ENCODE measurements at places on chromosomes 7 and 10. TPM values are rescaled to one million over a fixed set of nuclear protein-coding genes. Genes with fewer than 3 reads are reported as not detected.
A peak's percentile ranks its signal among the peaks of the same experiment; 100 is the strongest.

- no peak overlapping the region for H3K27ac ChIP-seq
- no peak for DNase-seq
- H3K27me3 ChIP-seq: no peaks in the 10 kb centered on the region
- H3K4me3 ChIP-seq: no peak overlapping the region
- no peaks in the 10 kb centered on the region for H3K36me3 ChIP-seq
- H3K4me1 ChIP-seq: peaks cover 14% of the 10 kb centered on the region
Observed at GRCh38 chr10:31340343-31340742, 21.3 kb downstream of the ZEB1 start.

GRCh38 chr10:67808704-67809103 lies 29.3 kb downstream of the DNAJC12 start:
- no peak overlapping the region for H3K27ac ChIP-seq
- H3K36me3 ChIP-seq: peaks cover 14% of the 10 kb centered on the region
- H3K4me1 ChIP-seq: peaks cover 3% of the 10 kb centered on the region
- H3K27me3 ChIP-seq: no peaks in the 10 kb centered on the region
- no peak overlapping the region for H3K4me3 ChIP-seq
- DNase-seq: no peak

DNA sequence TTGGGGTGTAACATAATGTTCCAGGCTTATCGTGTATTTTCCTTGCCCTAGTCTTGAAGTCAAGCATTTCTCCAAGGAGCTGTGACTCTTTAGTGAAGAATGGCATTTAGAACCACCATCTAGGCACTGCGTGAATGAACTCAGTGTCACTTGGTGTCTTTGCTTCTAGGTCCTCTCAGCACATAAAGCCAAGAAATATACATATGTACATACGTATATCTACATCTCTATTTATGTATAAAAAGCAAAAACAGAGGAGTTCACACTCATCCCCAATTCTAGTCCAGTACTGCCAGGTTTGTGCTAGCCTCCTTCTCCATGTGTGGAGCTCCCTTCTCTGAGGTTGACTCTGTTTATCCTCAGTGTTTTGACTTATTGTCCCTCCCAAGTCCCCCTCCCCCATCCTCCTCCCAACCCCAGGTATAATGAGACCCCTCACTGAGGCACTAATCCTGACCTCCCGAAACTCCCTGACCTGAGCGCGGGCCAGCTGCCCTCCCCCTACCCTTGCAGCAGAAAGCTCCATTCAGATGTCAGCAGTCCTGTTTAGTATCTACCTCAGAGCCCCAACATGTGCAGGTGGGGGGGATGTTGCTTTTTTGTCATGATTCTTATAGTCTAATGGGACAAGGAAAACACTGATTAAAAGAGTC lies 61.5 kb downstream of the GDI2 start:
- H3K4me1 ChIP-seq: peaks cover 11% of the 10 kb centered on the region
- H3K4me3 ChIP-seq: no peak overlapping the region
- H3K27ac ChIP-seq: no peak overlapping the region
- no peak for DNase-seq

DNA sequence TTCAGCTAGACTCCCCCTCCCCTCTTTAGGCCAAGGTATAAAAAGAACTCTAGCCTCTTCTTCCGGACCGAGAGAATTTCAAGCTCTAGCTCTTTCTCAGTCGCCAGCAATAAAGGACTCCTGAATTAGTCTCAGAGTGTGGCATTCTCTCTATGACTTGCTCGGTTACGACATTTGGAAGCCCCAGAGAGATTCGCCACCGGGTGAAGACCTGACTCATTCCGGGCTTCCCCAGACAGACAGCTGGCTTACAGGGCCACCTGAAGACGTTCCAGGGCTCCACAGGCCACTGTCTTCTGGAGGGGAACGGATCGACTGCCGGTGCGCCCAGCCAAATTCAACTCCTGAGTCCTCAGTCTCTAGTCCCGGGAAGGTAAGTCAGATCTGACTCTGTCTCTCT lies at the start of gene AKR1B15:
AKR1B15 (plus strand) TSS at position 234 of the 400 bp plus-strand sequence. CDS start 15,510 bp downstream, outside the sequence.
- no peak within 1 kb of the TSS for H3K27ac ChIP-seq
- H3K4me3 ChIP-seq: no peak within 1 kb of the TSS
- peaks cover 5% of the 10 kb centered on the region for H3K4me1 ChIP-seq
- DNase-seq: no peak
- H3K36me3 ChIP-seq: no peaks in the 10 kb centered on the region

- H3K4me1 ChIP-seq: peaks cover 5% of the 10 kb centered on the region
- H3K4me3 ChIP-seq: peak within 1 kb of the TSS; percentile 31
- peaks cover 30% of the 10 kb centered on the region for H3K27me3 ChIP-seq
- no peak for DNase-seq
- H3K27ac ChIP-seq: no peak within 1 kb of the TSS
Observed at GRCh38 chr10:61452655-61453641, at the start of gene TMEM26. TSS of gene TMEM26 (minus strand) at chr10:61453381. CDS start at chr10:61453081, 300 bp downstream.

GRCh38 chr7:75776295-75776971 lies 4.4 kb upstream of the CCL26 start:
- H3K36me3 ChIP-seq: no peaks in the 10 kb centered on the region
- DNase-seq: peak; percentile 66
- H3K27me3 ChIP-seq: peaks cover 22% of the 10 kb centered on the region
- peak overlapping the region; percentile 79 for H3K27ac ChIP-seq

DNA sequence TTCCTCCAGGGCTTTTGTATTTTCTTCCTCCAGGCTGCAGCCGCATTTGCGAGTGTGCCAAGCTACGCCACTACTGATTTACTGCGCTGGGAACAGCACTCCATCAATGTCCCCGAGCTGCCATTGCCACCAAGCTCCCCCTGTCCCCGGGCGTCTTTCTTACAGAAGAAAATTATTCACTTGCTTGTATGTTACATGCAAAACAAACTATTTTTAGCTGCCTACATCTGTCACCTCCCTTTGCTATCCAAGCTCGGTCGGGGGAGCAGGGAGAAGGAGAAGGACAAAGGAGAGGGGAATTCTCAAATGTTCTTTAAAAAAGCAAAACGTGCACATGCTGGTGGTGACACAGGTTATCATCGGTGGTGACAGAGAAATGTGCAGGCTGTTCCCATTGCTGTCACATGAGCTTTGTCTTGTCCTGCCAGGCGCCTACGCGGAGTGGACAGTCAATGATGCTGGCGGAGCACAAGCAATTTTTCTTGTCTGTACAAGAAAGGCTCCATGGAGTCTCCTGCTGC lies 93.1 kb downstream of the ADARB2 start:
- H3K27ac ChIP-seq: no peak overlapping the region
- DNase-seq: no peak
- no peaks in the 10 kb centered on the region for H3K4me1 ChIP-seq
- H3K36me3 ChIP-seq: no peaks in the 10 kb centered on the region
- no peaks in the 10 kb centered on the region for H3K27me3 ChIP-seq

DNA sequence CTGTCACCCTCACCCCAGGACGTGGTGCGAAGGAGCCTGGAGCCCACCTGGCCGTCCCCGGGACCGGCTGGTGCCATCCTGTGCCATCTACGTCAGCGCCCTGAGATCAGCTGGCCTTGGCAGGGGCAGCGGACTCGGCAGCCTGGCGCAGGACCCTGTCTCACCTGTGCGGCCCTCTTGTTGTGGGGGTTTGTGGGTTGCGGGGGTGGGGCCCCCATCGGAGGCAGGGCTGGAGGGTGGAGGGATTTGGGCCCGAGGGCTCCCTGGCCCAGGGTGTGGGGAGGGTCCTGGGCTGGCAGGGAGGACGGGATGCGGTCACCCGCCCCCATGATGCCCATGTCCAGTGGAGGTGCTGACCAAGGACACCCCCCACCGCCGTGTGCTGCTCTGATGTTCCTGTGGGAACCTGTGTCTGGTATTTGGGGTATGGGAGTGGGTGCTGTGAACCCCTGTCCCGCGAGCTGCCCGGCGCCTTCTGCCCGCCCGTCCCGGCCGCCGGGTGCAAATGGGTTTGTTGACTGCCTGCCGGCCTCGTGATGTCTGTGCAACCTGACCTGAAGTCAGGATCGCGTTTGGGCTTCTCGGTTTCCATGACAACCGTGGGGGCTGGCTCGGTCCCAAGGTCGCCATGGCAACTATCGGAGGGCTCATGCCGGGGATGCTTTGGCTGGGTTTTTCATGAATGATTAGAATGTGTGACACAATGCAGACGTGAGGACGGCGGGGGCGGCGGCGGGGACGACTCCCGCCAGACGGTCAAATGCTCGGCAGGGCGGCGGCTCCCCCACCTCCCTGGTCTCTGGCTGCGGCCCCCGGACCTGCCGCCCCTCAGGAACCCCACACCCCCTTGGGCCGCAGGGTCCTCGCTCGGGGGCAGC lies 7.3 kb downstream of the MAFK start:
- no peak for DNase-seq
- no peaks in the 10 kb centered on the region for H3K27me3 ChIP-seq
- no peak overlapping the region for H3K27ac ChIP-seq

FAM13C gene
- total RNA-seq: not detected

GRCh38 chr7:88003581-88003980 lies 69.5 kb downstream of the ADAM22 start:
- no peaks in the 10 kb centered on the region for H3K27me3 ChIP-seq
- H3K36me3 ChIP-seq: no peaks in the 10 kb centered on the region
- no peak for DNase-seq
- H3K4me1 ChIP-seq: no peaks in the 10 kb centered on the region

GNGT1 gene
- not detected for total RNA-seq

RPEL1 gene
- total RNA-seq: 0.16 TPM

DNA sequence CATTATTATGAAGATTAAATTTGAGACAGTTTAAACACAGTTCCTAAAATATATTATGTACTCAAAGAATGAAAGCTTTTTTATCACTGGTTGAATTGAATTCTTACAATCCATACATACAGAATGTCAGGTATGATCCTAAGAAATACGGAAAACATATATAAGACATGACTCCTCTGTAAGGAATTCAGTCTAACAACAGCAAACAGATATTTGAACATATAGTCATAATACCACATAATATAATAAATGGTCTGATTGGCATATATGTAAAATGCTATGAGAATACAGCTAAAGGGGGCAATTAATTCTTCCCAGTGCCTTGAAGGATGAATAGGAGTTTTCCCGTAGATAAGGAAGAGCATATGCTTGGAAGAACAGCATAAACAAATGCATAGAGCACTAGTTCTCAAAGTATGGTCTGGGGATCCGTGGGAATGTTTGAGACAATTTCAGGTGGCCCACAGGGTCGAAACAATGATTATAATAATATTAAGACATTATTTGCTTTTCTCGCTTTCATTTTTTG lies 10.6 kb upstream of the ARID5B start:
- H3K36me3 ChIP-seq: no peaks in the 10 kb centered on the region
- no peak overlapping the region for H3K4me3 ChIP-seq
- no peaks in the 10 kb centered on the region for H3K27me3 ChIP-seq
- no peak for DNase-seq
- H3K4me1 ChIP-seq: peaks cover 1% of the 10 kb centered on the region

Data from activated CD8-positive, alpha-beta T cell treated with anti-CD3 and anti-CD28 coated beads, Interleukin-2, amount 10 ng/mL, durations not matched to agents 7 days and 5 days (primary cell).